ENCODE measurements at places on chromosomes 16 and 17. TPM values are rescaled to one million over a fixed set of nuclear protein-coding genes. Genes with fewer than 3 reads are reported as not detected.

- peak; percentile 49 for DNase-seq
These were observed 32.1 kb upstream of the RPH3AL start for GRCh38 chr17:384622-385177.

DNA sequence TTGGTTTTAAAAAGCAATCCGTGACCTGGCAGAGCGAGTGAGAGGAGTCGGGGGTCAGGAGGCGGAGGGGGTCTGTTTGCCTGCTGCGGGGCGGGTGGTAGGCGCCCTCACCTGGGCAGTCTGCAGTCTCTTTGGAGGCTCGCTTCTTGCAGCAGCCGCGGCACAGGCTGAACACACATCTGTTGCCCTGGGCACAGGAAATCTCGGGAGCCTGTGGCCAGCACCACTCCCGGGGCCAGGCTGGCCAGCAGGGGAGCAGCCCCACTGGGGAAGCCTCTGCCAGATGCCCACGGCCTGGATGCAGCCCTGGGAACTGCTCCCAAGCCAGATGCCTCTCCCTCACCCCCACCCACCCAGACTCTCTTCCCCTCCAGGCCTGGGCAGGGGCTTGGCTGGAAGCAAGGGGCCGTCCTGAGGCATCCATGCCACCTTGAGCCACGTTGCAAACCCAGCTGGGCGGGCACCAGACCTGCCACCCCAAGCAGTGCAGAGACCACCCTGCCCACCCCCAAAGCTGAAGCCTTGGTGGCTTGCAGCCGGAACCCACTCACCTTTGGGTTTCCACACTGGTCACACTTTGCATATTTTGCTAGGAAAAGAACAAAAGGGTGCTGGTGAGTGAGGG, 6.6 kb downstream of the GPS1 start:
- DNase-seq: no peak

The USP6 gene
- polyA plus RNA-seq: 18.0 TPM

GRCh38 chr17:43526886-43527648, 19.1 kb downstream of the ETV4 start:
- DNase-seq: no peak

DNA sequence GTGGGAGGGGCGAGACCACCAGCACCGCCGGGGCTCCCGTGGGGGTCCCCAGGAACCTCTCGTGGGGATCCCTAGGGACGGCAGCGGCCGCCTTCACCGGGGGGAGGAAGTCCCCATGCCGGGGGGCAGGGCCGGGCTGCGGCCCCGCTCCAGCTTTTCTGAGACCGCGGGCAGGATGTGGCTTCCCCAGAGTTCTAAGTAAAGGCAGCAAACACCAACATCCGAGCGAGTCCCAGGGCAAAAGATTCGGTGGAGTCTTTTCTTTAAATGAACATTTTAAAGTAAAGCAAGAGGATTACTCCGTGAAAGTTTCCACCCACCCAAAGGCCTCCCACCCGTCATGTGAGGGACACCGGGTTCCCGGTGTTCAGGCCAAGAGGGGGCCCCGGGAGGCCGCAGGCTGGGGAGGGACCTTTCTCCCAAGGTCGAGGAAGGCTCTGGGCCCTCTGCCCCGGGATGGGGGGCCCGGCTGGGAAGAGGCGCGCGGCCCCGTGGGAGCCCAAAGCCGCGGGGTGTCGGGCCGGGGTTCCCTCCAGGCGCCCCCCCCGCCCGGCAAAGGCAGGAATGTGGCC, 137.2 kb upstream of the RPH3AL start:
- peak; percentile 60 for DNase-seq

DNA sequence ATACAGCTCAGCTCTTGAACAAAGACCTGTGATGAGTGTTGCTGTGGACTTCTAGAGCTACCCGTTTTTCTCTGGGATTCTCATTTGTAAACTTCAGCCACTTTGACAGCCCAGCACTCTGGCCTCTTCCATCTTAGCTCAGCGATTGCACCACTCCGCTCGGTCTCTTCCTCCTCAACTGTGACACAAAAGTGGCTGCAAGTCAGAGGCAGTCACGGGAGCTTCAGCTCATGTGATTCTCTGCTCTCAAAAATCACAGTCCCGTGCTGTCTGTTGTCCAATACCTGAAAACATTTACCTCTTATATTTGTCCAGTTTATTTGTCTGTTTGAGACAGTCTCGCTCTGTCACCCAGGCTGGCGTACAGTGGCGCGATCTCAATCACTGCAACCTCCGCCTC, 75.7 kb upstream of the DNAH17 start:
- peak; percentile 55 for DNase-seq

GRCh38 chr16:24838554-24839266, 7.1 kb upstream of the SLC5A11 start:
- no peak for DNase-seq

GRCh38 chr17:4583206-4583605, 1.1 kb upstream of the SMTNL2 start:
- DNase-seq: no peak

The CA7 gene
- polyA plus RNA-seq: not detected

DNA sequence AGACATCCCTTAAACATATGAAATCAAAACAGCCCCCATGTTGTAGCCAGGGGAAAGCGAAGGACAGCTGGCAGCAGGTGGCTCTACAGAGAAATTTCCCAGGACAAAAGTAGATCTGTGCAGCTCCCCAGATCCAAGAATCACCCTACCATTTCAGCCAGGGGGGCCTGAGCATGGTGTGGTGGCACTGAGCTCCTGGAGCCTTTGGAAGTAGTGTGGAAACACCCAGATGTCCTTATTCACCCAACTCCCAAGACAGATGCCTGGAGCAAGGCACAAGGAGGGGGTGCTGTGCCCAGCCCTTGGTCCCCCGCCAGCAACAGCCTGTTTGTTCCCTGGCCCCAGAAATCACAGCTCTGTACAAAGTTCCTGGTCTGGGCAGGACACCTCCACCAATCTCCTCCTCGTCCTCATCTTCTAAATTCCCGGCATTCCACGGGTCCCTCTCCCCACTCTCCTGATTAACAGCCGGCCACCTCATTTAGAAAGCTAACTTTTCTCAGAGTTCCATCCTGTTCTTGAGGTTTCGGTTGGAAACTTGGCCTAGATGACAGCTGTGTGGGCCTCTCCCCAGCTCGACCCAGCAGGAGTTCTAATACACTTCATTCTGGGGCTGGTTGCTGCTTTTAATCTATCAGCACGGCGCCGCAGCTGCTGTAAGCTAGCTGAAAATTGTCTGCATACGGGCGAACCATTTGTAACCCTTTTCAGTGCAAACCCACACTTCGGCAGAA, 191.1 kb downstream of the C16orf78 start:
- peak; percentile 89 for DNase-seq

The ACSM5 gene
- 0.45 TPM for polyA plus RNA-seq

The CCDC144A gene
- 2.2 TPM for polyA plus RNA-seq

- no peak for DNase-seq
These were observed 32.9 kb downstream of the NPLOC4 start for GRCh38 chr17:81603846-81604610.

GRCh38 chr17:20243524-20243923, 223.8 kb downstream of the LGALS9B start:
- no peak for DNase-seq

GRCh38 chr17:74901353-74902135, 8.1 kb upstream of the FADS6 start:
- DNase-seq: no peak

The TSC2 gene
- polyA plus RNA-seq: 109 TPM

DNA sequence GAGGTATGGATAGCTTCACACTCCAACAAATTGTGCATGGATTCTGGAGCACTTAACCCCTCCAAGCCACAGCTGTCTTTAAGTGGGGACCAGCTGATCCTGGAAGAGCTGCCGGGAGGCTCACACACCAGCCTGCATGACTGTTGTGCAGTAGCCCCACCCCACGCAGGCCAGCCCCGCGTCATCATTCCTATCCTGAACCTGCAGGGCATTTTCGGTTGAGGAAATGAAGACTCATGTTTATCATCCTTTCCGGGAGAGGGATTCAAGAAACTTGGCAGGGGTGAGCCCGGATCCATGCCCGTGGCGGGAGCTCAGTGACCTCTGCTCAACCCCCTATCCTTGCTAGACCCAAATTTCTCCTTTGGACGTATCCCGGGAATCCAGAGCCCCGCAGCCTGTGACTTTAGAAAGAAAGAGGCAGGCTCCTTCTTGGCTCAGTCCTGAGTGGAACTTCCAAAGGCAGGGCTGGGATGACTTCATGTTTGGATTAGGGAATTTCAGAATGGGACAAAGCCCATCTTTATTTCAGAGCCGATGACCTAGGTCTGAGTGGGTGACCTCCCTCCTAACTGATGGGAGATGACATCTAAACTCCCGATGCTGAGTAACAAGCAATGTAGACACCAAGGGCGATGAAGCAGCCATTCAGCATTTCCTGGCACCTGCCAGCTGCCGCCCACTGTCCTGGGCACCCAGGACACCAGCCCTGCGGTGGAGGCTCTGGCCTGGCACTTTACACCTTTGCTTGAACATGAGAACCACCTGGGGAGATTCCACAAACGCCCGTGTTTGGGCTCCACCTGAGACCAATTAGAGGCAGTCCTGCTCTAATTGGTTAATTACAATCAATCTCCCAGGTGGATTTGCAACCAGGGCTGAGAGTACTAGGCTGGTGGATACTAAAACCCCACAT, 43.3 kb upstream of the CMIP start:
- no peak for DNase-seq

DNA sequence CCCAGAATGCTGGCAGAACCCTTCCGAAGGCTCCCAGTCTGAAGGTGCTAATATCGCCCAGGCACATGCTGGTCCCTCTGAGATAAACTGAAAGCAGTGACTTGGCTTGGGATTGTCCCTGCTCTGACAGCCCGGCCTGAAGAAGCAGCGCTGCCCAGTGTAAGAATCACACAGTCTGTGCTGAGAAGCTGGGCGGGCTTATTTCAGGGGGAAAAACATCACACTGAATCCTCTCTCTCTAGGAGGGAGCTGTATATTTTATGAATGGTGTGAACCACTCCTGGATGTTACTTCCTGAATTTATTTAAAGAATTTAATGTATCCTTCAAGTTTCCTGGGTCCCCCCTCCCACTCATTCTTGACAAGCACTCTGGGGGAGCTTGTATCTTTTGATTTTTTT, 36.3 kb downstream of the GAS7 start:
- DNase-seq: peak; percentile 42

DNA sequence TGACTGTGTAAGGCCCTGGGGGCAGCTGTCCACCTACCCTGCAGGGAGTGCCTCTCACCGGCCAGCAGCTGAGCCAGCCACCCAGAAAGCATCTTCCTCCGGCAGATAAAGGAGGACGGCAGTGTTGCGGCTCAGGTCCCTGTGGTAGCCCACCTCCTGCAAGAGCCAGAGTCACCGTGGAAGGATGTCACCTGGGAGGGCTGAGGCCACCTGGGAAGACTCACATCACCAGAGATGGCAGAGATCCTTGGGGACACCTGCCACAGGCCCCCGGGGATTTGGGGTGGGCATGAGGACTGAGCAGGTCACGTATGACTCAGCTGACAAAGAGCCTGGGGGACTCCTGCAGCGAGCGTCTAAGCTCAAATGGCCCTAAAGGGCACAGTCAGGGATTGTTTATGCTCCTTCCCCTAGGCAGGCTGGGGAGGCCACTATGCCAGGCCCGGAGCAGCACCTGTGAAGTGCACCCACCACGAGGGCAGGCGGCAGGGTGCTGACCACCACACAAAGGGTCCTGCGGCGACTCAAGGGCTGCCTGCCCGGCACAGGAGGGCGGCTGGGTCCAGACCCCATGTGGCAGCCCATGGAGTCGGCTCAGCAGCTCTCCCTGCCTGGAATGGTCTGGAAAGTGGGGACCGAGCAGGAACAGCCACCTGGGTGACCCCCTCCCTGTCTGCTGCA, 44.1 kb downstream of the TNFRSF13B start:
- DNase-seq: no peak

- DNase-seq: no peak
These were observed 983 bp downstream of the VAT1L start for GRCh38 chr16:77789085-77790008.

The LAT gene
- 2.0 TPM for polyA plus RNA-seq

DNA sequence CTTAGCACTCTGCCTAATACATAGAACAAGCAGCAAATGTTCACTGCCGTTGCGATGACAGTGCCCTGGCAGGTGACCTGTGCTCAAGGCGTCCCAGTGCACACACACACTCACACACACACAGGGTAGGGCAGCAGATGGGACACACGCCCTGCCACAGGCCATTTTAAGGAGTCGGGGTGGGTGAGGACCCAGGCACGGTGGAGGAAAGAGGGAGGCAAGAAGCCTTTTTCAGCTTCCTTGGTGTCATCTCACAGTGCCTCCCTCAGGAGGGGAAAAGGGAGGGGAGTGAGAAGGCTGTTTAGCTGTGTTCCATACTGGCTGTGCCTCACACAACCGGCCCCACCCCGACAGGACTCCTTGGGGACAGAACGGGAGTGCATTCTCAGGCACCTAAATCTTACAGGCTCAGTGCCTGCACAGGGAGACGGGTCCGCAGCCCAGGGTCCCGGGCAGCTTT, 1.5 kb downstream of the PITPNM3 start:
- no peak for DNase-seq

GRCh38 chr16:53494636-53495035, 8.4 kb downstream of the AKTIP start:
- DNase-seq: no peak

The CA5A gene
- polyA plus RNA-seq: not detected

DNA sequence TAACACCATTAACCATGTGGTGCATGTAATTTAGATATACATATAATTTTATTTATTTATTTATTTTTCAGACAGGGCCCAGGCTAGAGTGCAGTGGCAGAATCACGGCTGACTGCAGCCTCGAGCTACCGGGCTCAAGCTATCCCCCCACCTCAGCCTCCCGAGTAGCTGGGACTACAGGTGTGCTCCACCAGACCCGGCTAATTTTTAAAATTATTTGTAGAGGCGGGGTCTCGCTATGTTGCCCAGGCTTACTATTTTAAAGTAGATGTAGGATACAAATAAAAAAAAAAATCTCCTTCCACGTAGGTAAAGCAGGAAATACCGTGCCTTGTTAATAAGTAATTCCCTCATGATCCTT, 446 bp upstream of the COQ7 start:
- DNase-seq: no peak

DNA sequence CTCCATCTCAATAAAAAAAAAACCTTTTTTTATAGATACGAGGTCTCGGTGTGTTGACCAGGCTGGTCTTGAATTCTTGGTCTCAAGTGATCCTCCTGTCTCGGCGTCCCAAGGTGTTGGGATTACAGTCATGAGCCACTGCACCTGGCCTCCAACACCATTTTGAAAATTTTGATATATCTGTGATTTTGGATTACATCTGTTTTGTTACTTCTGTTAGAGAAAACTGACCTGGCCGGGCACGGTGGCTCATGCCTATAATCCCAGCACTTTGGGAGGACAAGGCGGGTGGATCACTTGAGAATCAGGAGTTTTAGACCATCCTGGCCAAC, 18.6 kb downstream of the RMI2 start:
- no peak for DNase-seq

The SMIM5 gene
- polyA plus RNA-seq: 4.8 TPM

GRCh38 chr17:29572691-29573557, 4.4 kb downstream of the TP53I13 start:
- peak; percentile 83 for DNase-seq

Data from muscle of leg (tissue), 16 donors.